Activated CD4-positive, alpha-beta T cell treated with anti-CD3 and anti-CD28 coated beads, Interleukin-2, amount 50 U/mL, for 48 hours (primary cell): ENCODE measurements at places on chromosomes 12 and 14.

DNA sequence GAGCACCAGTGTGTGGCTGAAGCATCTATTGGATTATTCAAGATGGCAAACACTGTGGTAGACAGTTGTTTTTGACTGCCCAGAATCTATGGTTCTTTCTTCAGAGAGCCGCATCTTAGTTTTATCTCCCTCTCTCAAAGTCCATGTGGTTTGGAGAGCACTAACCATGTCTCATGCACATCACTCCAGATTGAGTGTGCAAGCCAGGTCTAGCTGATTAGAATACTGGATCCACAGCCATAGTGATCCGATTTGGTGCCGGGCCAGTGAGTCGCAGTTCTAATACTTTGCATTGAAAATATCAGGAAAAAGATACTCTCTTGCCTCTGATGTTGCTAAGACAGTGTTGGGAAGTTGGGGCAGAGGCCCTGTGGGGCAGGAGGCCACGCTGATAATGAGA lies 4.6 kb upstream of the SBNO1 start:
- DNase-seq = no peak

DNA sequence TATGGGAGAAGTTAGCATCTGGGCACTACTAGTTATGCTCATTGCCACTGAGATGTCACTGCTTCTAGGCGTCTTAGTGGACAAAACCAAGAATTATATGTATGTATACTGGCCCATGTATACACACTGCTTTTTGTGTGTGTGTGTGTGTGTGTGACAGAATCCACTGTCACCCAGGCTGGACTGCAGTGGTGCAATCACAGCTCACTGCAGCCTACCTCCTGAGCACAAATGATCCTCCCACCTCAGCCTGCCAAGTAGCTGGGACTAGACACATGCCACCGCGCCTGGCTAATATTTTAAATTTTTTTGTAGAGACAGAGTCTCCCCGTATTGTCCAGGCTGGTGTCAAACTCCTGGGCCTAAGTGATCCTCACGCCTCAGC lies 25.2 kb downstream of the LIMA1 start:
- DNase-seq = no peak

GRCh38 chr12:53065975-53066931 lies 12.9 kb downstream of the SPRYD3 start:
- DNase-seq = peak; percentile 81

DNA sequence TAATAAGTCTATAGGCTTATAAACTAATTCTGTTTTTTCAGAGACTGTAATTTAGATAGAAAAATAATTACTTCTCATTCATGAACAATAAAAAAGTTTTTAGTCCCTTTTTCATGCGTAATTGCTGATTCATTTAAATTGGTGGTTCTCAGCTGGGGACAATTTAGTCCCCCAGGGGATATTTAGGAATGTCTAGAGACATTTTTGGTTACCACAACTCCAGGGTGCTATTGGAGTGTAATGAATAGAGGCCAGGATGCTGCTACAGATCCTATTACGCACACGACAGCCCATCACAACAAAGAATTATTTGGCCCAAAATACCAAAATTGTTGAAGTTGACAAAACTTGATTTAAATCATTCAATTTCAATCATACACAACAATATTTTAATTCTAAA lies 22.8 kb upstream of the VCPKMT start:
- no peak for DNase-seq

- no peak for DNase-seq
These were observed 206.4 kb downstream of the BCL11B start for GRCh38 chr14:99065551-99065950.

- DNase-seq = no peak
These were observed 46.5 kb downstream of the SPATS2 start for GRCh38 chr12:49413796-49414195.

DNA sequence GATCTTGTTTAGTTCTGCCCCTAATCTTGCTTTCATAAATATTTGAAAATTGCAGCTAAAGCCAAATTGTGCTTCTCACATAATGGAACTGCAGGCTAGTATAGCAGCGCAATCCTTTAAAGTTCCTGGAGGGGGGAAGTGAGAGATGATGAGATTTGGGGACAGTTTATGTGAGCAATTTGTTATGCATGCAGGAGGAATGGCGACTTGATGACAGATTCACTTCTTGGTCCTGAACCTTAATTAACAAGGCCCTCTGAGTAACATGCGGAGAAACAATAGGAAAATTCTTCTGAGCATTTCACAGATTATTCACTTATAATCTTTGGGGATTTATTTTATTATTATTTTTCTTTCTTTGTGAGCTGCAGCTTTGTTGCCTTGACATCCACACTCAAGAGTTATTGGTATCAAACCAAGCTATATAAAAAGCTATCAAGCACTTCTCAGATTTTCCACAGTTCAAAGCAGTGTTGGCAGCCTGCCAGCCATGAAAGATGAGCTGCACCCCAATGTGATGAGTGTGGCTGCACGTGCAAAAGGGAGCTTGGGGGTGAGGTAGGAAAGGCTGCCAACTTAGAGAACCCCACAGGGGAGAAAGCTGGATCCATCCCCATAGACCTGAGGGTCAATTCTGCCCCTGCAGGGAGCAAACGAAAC lies 1662.2 kb upstream of the FLRT2 start:
- DNase-seq = no peak

GRCh38 chr12:26277506-26278246 lies 82.3 kb downstream of the SSPN start:
- no peak for DNase-seq

GRCh38 chr12:124323771-124324530 lies 29.1 kb downstream of the RFLNA start:
- no peak for DNase-seq

GRCh38 chr14:64983439-64984310 lies 3.0 kb upstream of the FNTB start:
- DNase-seq = peak; percentile 35

- DNase-seq = no peak
These were observed 13.9 kb downstream of the ACTR6 start for GRCh38 chr12:100214518-100214917.

DNA sequence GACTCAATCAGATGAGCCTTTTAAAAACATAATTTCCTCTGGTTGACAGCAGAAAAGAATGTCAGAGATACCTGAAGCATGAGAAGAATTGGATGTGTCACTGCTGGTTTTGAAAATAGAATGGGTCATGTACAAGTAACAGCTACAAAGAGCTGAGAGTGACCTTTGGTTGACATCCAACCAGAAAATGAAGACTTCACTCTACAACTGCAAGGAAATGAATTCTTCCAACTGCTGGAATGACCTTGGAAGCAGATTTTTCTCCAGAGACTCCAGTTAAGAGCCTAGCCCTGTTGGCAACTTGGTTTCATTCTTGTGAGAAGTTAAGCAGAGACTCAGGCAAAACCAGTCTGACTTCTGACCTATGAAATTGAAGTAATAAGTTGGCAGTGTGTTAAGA lies 505.9 kb downstream of the SLC16A7 start:
- no peak for DNase-seq

GRCh38 chr14:81125536-81125935 lies 95.2 kb downstream of the GTF2A1 start:
- DNase-seq = no peak

DNA sequence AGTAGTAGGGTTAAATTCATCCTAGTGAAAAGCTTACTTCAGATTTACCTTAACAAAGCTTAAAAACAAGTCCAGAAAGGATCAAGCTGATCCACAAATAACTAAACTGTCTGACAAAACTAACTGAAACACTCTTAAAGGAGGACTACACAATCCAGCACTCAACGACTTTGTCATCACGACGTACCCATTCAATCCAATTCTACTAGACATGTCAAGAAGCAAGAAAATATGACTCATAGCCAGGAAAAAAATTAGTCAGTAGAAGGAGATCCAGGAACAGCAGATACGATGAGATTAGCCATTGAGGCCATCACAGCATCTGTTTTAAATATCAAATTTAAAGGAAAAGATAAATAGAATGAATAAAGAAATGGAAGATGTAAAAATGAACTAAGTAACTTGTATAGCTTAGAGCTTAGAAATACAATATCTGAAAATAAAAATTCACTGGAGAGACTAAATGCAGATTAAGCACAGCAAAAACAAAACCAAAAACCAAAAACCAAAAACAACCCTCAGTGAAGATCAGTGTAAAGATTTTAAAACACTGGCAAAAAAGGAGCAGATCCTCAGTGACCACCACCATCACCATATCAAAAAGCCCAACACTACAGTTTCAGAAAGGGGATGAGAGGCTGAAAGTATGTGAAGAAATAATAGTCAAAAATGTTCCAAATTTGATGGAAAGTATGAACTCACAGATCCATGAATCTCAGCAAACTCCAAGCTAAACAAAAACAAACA lies 95.0 kb upstream of the CCND2 start:
- DNase-seq = no peak

DNA sequence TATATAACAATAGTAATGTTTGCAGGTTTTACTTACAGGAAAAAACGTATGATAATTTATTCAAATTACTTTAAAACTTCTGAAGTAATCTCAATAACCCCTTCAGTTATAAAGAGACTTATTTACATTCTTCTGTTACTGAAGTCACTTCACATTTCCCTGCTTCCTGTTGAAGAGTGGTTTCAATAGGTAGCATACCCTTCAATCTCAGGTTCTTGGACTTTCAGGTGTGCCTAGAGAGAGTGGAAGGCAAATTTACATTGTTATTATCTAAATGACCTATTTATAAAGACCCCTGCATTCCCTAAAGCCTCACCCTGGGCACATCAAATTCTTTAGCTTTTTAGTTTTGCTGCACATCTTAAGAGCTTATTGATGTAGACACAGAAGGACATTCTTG lies 137.6 kb upstream of the AEBP2 start:
- no peak for DNase-seq
